ENCODE measurements at places on chromosomes 4 and X. TPM values are rescaled to one million over a fixed set of nuclear protein-coding genes. Genes with fewer than 3 reads are reported as not detected.

Gene UGT2B10
- not detected for total RNA-seq

Gene SLIT2
- 8.1 TPM for total RNA-seq

Gene PPEF1
- not detected for total RNA-seq

Gene SATL1
- 0.15 TPM for total RNA-seq

Gene SAGE1
- total RNA-seq: 0.15 TPM

Gene CHRDL1
- 0.28 TPM for total RNA-seq

Gene CLCN5
- total RNA-seq: 5.7 TPM

Gene ZAR1
- total RNA-seq: not detected

Gene ARX
- not detected for total RNA-seq

Gene GPC4
- total RNA-seq: 15.6 TPM

- no peak for DNase-seq
These were observed 208.8 kb upstream of the CLNK start for GRCh38 chr4:10893395-10893794.

- DNase-seq: no peak
These were observed 237.0 kb upstream of the GEMIN8 start for GRCh38 chrX:14266705-14267104.

GRCh38 chrX:40144576-40144975 is 46.8 kb upstream of the BCOR start:
- DNase-seq: no peak

DNA sequence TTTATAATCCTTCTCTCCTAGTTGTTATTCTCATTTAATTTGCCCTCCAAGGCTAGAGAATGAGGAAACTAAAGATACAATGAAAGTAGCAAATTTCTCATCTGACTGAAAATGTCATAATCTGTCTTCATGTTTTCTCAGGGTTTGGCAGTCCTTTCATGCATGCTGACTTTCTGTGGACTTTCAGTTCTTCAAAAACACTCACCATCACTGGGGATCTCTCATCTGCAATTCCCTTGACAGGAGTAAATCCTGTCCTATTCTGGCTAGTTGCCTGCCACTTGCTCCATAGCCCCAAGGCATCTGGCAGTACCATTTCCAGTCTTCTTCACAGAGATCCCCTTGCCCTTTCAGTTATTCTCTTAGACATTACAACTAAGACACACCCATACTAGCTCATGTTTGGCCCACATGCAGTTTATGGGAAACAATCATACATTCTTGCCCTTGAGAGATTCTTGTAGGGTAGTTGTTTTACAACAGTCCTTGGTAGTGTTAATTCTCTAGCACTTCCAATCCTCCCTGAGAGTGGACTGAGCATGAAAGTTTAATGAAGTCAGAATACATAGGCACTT is 449.7 kb upstream of the KLHL4 start:
- no peak for DNase-seq

DNA sequence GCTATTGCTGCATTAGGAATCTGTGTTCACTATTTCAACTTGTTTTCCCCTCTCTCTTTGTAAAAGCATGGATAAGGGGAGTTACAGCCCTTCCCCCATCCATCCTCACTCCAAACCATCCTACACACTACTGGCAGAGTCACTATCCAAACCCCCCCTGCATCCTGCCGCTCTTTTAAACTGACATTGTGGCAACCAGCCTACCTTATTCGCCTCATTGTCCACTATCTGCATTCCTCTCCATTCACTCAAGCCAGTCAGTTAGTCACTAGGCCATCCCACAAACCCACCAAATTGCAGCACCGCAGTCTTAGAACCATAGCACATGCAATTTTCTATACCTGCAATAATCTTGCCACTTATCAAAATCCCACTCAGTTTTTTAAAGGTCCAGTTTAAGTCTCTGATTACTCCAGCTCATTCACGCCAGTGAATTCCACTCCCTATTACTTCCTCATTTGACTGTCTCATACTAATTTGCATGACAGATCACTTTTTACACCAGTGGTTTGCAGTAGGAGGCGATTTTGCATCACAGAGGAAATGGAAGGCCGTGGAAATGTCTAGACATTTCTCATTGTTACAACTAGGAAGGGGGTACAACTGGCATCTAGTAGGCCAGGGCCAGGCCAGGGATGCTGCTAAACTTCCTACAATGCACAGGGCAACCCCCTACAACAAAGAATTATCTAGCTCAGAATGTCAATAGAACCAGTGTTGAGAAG is 181.8 kb downstream of the HS6ST2 start:
- no peak for DNase-seq

- DNase-seq: no peak
These were observed 84.0 kb downstream of the NHSL2 start for GRCh38 chrX:71994601-71995000.

DNA sequence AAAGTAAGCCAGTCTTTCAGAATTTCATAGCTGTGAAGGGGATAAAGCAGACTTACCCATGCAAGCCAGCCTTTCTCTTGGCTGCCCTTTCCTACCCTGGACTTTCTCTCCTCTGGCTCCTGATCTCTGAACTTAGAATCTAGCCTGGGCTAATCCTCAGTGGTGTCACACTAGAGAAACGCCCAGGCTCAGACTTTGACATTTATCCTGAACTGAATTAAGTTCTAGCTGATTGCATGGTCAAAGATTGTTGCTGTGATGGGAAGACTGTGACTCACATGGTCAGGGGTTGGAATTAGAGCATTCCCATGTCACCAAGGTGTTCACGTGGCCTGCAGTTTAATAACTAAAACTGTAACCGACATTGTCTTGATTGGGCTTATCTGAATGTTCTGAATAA is 469.5 kb upstream of the FAT1 start:
- DNase-seq: no peak

- no peak for DNase-seq
These were observed 8.9 kb upstream of the HAND2 start for GRCh38 chr4:173538909-173539445.

- no peak for DNase-seq
These were observed 85.9 kb downstream of the UGT8 start for GRCh38 chr4:114684462-114684861.

DNA sequence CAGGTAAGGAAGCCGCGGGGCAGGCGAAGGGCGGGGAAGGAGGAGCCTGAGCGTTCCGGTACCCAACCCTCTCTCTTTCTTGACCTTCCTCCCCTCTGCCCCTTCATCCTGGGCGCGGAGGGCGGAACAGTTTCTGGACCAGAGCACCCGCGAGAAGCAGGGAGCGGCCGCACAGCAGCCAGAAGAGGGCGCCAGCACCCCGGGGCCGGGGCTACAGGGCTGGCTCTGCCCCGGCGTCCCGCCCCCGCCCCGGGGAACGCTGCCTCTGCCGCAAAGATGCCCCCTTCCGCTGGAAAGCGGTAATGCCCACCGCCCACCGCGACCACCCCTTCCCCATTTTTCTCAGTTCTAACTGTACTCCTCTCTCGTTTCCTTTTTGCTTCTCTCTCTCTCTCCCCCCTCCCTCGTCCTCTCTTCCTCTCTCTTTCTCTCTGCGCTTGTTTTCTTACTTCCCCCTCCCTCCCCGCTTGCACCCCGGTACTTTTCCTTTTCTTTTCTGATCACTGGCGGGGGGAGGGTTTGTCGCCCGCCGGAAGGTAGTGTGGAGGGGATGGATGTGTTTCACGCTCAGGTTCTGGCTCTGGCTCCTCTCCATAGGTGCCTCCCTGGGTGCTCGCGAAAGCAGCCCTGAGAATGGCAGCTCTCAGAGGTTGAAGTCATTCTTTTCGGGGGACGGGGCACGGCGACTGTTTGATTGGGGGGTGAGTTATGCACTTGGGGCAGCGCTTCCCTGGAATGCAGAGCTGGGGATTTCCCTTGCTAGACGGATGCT is 13.1 kb upstream of the PRDM8 start:
- DNase-seq: peak; percentile 98

DNA sequence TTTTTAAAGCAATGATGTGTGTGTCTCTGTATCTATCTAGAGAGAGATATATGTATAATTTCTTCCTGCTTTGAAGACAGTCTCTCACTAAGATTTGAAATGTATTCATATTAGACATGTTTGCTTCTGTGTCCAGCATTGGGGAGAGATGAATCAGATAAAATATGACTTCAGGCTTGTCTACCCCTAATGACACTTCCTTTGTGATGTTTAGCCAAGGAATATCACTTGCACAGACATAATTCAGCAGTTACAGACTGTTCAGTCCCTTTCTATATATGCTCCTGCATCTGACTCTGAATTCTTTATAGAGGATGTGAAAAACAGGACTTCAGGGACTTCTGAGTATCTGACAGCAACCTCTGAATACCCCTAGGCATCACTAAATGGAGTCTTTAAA is 158.4 kb downstream of the DCLK2 start:
- DNase-seq: no peak

GRCh38 chr4:120858776-120859175 is 63.8 kb downstream of the PRDM5 start:
- DNase-seq: no peak

- no peak for DNase-seq
These were observed 293.1 kb downstream of the QDPR start for GRCh38 chr4:17218786-17219185.

- no peak for DNase-seq
These were observed 1.1 kb upstream of the SLC10A7 start for GRCh38 chr4:146522869-146523205.

- DNase-seq: no peak
These were observed 60.9 kb downstream of the CLOCK start for GRCh38 chr4:55485821-55486220.

DNA sequence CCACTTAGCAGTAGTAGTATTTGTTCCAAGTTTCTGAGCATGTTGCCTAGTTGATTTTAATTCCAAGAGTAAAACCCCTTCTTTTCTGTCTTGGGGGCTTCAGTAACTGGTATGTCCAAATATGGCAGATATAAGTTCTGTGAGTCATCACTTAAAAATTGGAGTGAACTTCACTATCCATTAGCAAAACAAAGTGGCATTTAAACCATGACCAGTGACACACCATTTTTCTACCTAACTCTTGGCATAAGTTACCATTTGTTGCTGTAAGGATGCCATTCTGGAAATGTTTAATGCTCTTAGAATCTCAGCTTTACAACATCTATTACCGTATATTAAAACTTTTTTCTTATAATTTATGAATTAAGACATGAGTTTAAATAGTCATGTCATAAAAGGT is 102.0 kb downstream of the CBR4 start:
- no peak for DNase-seq

- DNase-seq: no peak
These were observed 70.9 kb upstream of the CBR4 start for GRCh38 chr4:169080981-169081380.

DNA sequence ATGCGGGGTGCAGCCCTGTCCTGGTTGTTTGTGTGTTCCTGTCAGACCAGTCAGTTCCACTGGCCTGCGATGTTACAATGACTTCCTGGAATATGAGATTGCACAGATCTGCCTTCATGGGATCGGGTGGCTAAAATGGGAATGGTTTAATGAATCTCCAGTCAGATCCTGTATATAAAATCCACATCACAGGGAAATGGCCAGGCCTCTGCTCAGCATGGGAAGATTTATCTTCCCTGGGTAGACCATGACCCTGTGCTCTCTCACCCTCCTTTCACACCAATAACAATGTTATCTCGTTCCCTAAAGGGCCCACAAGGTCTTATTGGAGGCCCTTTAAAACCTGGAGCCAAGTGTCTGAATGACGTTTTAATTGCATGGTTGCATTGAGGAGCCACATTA is 307.4 kb downstream of the RAB28 start:
- DNase-seq: no peak

DNA sequence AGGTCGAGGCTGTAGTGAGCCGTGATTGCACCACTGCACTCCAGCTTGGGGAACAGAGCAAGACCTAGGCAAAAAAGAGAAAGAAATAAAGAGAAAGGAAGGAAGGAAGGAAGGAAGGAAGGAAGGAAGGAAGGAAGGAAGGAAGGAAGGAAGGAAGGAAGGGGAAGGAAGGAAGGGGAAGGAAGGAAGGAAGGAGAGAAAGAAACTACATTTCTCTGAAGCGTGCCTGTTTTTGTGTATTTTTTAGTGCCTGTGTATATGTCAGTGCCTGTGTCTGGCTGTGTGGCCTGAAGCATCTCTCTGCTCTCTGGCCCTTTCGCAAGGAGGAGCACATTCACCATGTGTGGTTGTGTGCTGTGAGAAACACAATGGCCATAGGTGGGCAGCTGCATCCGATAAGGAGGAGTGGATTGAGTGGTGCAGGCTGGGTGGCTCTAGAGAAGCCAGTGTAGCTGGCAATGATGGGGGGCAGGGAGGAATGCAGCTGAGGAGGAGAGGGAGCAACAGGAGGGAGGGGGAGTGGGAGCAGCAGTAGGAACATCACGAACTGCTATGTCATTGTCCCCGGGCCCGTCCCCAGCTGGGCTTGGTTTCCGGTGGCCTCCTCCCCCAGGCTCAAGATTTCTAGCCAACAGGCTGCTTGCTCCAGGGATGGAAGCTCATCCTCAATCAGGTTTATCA is 11.4 kb downstream of the SYN1 start:
- no peak for DNase-seq

GRCh38 chrX:110415440-110416170 is 57.0 kb downstream of the RTL9 start:
- DNase-seq: no peak

- DNase-seq: no peak
These were observed 1125.8 kb downstream of the STIM2 start for GRCh38 chr4:27986476-27986875.

GRCh38 chr4:179372242-179372641 is 1930.0 kb upstream of the AGA start:
- DNase-seq: no peak

- DNase-seq: no peak
These were observed 725.5 kb upstream of the ATOH1 start for GRCh38 chr4:93103042-93103441.

GRCh38 chr4:4299006-4299405 is 9.0 kb downstream of the ZBTB49 start:
- no peak for DNase-seq

DNA sequence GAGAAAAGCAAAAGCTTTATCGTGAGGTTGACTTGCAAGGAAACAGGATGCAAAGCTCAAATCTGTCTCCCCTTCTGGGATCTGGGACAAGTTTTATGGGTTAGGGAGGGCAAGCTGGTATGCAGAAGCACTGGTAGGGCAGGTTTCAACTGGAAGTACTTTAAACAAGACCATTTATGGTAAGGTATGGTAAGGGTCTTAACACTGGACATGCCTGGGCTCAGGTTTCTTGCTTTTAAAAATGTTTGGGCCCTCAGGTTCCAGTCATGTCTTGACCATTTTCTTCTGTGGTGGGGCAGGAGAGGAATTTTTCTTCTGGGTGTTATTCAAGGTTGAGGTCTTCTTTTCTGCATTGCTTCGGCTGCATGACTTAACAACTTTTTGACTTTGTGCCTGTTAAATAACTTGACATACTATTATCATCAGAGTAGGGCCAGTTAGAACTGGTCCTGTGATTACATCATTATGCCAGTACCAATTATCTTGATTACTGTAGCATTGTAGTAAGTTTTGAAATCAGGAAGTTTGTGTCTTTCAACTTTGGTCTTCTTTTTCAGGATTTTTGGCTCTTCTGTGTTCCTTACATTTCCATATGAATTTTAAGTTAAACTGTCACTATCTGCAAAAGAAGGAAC is 33.7 kb downstream of the CD38 start:
- DNase-seq: no peak

GRCh38 chr4:2286904-2287593 is 25.1 kb upstream of the MXD4 start:
- no peak for DNase-seq

GRCh38 chr4:1336088-1336491 is 10.9 kb upstream of the UVSSA start:
- no peak for DNase-seq

- no peak for DNase-seq
These were observed 58.6 kb upstream of the P2RY10 start for GRCh38 chrX:78886550-78886949.
